ENCODE measurements at places on chromosomes 1 and 21.
A peak's percentile ranks its signal among the peaks of the same experiment; 100 is the strongest.

DNA sequence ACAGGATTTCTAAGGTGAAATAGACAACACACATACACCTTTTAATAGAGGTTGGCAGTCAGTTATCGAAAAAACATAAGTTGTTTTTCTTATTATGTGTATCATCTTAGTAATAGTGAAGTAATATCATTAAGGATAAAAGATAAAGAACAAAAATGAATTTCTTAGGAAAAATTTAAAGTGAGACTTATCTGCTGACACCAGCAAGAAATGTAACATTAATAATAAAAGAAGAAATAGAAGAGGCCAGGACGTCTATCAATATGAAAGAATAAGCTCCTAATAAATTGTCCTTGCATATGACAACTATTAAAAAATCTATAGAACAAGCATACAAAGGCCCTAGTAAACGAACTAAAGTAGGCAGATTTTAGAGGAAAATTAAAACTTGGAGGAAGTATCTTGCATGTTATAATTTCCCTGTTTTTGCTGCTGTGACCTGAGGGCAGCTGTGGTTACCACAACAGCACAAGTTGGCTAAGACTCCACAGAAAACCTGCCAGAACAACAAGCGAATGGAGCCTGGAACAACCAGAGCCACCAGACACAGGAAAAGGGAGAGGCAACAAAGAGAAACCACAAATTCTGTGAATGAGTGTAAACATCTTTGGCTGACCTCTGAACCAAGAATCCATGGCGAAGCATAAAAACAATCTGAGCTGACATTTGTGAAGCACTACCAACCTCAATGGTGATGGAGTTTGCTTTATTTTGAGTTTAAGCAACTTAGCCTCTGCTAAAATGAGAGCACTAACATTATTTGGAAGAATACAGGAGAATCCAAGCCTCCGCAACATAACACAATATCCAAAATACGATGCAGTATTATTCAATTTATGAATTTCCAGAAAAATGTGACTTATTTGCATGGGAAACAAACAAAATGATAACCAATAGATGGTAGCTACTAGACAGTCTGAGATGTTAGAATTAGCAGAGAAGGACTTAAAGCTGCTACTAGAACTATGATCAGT is 207.5 kb downstream of the KCNT2 start:
- peak; percentile 9 for DNase-seq

GRCh38 chr1:158098256-158098655 is 82.4 kb upstream of the CD1D start:
- no peak for DNase-seq

GRCh38 chr1:169108223-169108622 is 1.7 kb downstream of the ATP1B1 start:
- peak; percentile 43 for DNase-seq

- DNase-seq = no peak
These were observed 74.5 kb upstream of the COL24A1 start for GRCh38 chr1:86231076-86231475.

DNA sequence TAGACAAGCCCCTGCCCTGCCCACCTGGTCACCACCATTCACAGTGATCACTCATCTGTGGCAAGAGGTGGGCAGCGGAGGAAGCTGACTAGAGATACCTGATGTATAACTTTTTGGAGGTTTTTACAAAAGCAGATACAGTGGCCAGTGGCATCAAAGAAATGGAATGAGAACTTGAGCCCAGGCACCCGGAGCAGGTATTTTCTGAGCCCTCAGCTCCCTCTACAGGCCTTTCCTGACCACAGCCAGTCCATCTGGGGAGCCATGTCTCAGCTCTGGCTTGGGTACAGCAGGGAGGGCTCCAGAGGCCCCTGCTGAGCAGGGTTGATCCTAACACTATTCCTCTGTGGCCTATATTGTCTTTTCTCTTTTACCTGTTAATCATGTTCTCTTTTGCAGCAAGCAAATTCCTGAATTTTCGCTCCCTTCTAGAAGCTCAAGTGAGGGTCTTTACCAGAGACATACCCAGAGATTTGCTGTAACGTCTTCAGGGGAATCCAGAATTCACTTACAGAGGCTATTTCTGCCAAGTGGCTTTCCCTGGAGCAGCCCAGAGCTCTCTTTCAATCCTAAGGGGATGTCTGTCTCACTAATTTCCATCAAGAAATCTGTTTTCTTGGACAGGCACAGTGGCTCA is 27.3 kb downstream of the GPR157 start:
- peak; percentile 72 for DNase-seq

- no peak for DNase-seq
These were observed 258.4 kb upstream of the DPYD start for GRCh38 chr1:98179151-98179773.

DNA sequence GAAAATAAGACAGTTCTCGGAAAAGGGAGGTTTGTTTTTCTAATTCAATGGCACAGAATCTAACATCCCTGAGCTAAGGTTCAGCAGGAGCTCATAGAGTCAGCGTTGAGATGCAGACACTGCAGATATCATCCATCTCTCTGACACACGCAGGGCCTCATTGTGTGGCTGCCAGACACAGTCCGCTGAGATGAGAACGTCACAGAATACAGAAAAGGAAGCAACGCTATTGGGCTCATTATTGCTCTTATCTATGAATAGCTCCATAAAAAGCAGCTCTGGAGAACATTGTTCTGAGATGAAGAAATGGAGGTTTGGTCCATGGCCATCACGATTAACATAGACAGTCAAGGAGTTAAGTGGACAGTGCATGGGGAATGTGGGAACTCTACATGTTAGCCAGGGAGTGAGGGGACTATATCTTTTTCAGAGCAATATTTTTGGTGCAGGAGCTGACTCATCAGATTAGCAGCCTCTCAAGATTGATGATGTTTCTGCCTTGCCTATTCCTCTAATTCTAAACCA is 771.6 kb upstream of the CXADR start:
- DNase-seq = no peak

- DNase-seq = no peak
These were observed 3.1 kb upstream of the WNT3A start for GRCh38 chr1:228003461-228004330.

Measured in DMS53 (cell line).